Endodermal cell (in vitro differentiated cells): ENCODE measurements at places on chromosomes 11 and 22. TPM values are rescaled to one million over a fixed set of nuclear protein-coding genes. Genes with fewer than 3 reads are reported as not detected.
A peak's percentile ranks its signal among the peaks of the same experiment; 100 is the strongest.

DNA sequence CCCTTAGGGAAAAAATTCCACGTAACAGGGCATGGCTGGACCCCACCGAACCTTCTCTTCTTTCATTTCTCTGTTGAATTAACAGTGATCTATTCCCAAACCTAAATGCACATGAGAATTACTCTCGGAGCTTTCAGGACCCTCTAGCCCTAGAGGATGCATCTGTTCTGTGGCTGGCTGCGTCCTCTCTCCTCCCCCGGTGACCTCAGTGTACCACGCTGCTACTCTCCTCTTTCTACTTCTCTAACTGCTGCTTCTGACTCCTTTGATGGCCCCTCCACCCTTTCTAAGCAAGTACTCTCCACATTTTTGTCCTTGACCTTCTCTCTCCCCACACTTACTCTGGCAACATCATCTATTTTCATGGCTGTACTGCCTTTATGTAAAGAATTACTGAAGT, 12.1 kb upstream of the APOA1 start:
- DNase-seq: no peak

The OR4D5 gene
- 0.24 TPM in 1 of 2 replicates, not detected in the other for total RNA-seq

DNA sequence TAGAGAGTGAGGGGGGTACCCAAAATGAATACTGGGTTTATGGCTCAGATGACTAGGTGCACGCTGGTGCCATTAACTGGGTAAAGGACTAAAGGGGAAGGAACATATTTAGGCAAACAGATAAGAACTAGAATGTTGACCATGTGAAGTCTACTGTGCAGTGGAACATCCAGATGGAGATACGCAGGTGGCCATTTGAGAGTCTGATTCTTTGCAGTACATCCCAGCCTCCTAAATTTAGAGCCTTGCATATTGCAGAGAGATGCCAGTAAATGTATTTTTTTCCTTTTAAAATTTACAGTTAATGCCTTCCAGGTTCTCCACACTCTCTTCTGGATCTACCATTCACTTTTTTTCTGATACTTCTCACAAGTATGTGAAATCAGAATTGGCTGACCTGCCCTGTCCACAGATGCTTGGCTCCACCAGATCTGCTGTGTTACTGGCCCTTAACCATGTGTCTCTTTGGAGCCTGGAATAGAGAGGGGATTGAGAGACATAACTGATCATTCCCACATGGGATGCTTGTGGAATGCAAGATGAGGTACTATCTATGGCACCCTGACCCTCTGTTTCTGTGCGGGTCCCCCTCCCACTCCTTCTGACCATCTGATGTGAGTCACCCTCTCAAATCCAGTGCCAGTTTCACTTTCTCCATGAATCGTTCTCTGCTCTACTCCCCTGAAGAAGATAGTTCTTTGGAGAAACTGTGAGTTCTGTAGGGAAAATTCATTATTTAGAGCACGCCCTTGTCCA, 77.0 kb upstream of the NCAM1 start:
- DNase-seq: no peak

- no peak for DNase-seq
Observed at GRCh38 chr22:36021606-36022153, 6.9 kb downstream of the RBFOX2 start.

- DNase-seq: no peak
Observed at GRCh38 chr11:2272946-2273280, 2.5 kb upstream of the ASCL2 start.

GRCh38 chr11:70128435-70128906, 50.4 kb downstream of the ANO1 start:
- peak; percentile 89 for DNase-seq

DNA sequence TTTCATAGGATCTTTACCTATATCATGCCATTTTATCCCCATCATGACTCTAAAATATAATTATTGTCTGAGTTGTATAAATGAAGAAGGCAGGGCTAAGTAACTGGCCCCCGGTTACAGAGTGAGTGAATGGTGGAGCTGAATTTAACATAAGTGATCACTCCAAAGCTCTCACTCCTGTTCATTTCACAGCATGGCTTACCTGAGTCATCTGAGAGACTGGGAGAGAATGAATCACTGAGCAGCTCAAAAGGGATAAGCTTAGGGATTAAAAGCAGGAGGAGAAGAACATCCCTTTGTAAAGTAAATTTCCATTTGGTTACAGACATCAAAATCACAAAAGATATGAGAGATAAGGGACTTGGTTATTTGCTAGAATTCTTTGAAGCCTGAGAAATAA, 294.0 kb upstream of the CTSC start:
- DNase-seq: peak; percentile 50

GRCh38 chr11:16795146-16795545, 56.7 kb downstream of the C11orf58 start:
- no peak for DNase-seq

The TRIM49B gene
- not detected in 2 replicates for total RNA-seq

DNA sequence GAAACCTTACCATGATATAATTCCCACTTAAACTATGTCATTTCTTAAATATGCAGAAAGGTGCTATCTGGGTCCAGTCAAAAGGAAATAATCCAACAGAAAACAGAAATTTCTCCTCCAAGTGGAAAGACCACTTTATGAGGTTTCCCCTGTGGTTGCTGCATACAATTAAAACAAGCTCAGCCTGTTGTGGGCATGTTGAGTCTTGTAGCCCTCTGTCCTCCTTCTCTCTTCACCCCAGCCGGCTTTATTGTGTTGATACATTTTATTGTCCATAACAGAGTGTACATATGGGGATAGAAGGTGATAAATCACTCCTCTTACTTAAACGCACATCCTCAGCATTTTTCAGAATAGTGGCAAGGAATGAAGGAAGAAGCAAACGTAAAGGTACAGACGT, 126.0 kb upstream of the MTNR1B start:
- no peak for DNase-seq

DNA sequence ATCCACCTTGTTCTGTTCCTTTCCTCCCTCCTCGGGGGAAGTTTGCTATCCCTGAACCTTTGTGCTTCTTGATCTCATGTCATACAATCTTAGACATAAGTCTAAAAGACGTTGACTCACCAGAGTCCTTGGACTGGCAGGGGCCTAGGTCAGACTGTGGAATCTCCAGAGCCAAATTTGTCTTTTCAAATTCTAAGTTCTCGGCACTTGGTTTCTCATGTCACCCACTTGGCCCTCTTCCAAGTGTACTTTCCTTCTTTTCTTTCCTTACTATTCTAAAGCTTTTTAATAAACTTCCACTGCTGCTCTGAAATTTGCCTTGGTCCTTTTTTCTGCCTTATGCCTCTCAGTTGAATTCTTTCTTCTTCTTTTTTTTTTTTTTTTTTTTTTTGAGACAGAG, 30.1 kb upstream of the SMPD1 start:
- no peak for DNase-seq

The CCDC15 gene
- 1.7 to 4.2 TPM (median 3.3 TPM) in 3 replicates for total RNA-seq

The TPBGL gene
- 0.13 and 0.14 TPM in 2 replicates for total RNA-seq

DNA sequence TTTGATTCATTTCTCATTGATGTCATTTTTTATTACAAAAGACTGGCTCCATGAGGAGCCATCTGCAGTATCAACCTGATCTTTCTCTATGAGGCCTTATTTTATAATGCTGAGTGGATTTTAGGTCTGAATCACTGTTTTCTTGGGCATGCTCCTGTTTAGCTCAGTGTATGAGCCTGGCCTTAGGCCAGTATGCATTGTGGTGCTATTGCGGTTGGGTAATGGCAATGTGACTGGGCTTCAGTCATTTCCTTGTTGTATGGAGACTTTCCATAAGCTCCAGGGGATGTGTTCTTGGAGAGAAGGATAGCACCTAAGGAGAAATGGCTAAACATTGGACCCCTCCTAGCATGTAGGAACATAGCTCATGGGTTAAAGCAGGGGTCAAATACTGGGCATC, 293.2 kb downstream of the NELL1 start:
- no peak for DNase-seq

The PAMR1 gene
- 51.3 to 79.0 TPM (median 73.5 TPM) in 3 replicates for total RNA-seq

DNA sequence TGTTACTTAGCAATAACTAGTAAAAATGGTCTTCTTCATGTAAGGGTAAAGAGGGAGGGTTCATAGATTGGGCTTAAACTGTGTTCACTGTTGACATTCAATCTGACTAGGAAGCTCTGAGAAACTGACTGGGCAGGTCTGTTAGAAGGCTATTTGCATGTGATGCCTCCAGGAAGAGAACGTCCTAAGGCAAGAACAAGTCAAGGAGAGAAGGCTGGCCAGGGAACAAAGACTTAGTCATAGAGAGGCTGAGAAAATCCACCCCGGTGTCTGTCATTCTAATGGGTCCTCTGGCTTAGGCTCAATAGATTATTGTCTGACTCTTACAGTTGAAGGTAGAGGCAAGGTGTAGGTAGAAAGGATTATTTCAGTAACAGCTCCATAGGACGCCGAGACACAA, 50.3 kb upstream of the CD44 start:
- DNase-seq: no peak

GRCh38 chr22:42992886-42993479, 22.0 kb downstream of the PACSIN2 start:
- DNase-seq: no peak

DNA sequence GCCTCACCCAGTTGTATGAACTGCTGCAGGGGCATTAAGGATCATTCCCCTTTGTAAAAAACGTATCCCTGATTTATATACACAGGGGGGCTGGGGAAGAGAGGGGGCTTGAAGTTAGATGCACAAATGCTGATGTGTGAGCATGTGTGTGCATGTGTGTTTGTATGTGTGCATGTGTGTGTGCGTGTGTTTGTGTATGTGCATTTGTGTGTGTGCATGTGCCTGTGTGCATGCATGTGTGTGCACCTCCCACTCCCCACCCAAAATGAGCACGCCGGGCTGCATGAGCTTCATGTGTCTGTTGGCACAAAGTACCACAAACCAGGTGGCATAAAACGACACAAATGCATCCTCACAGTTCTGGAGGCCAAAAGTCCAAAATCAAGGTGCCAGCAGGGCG, 1315.2 kb downstream of the TBC1D22A start:
- DNase-seq: no peak

DNA sequence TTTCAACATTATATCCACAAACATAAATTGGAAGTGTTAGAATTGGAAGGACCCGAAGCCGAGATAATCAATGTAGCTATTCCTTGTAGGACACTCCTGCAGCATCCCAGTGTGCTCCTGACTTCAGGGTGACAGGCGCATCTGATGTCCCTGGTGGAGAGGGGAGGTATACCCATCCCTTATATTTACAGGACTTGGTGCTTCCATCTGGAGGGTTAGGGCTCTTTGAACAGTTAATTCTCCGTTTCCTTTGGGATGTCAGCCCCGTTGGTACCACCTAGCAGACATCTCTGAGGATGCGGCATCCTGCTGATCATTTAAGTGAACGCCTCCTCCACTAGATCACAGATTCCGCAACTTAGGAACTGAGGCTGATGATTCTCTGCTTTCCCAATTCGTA, 451.3 kb downstream of the OPCML start:
- peak; percentile 63 for DNase-seq

- DNase-seq: no peak
Observed at GRCh38 chr11:80519596-80520506, 1079.0 kb upstream of the TENM4 start.

DNA sequence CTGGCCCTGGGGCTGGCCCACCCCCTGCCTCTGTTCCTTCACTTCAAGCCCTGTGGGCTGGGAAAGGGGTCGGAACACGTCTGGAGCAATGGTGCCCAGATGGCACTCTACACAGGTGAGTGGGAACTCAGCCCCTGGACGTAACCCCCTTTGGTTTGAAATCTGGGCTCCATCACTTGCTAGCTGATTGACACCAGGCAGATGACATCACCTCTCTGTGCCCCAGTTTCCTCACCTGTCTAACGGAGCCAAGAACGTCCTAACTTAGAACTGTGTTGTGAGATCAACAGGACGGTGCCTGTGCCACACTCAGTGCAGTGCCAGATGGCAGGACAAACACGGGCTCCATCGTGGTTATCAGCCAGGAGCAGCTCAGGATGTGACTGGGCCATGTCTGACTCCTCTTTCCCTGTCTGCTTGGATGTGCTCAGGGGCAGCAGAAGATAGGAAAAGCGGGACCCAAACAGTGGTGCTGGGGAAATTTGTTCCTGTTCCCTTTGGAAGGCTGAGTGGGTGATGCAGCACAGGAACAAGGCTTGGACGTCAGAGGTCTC, 24.4 kb downstream of the NPTXR start:
- DNase-seq: no peak

The LYVE1 gene
- not detected in 2 replicates for total RNA-seq
